Calu3 (cell line): ENCODE measurements at places on chromosomes 2 and 18.

GRCh38 chr18:13376298-13376840, 157.8 kb downstream of the LDLRAD4 start:
- no peak for DNase-seq

DNA sequence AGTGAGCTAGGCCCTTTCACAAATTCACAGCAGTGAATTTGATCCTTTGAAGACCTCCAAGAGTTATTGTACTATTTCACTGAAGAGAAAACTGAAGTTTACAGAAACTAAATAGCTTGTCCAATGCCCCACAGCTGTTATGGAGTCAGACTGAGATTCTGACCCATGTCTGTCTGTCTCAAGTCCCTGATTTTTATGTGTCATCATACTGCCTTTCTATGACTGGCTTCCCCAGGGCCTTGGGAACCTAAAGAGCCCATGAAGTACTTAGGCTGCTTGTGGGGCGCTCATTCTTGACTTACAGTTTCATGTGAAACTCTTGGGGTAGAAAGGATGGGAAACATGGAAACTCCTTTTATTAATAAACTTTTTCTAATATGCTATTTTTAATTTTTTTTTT, 107.7 kb downstream of the ATL2 start:
- no peak for DNase-seq

GRCh38 chr2:43065871-43066270, 160.5 kb downstream of the ZFP36L2 start:
- no peak for DNase-seq

- no peak for DNase-seq
Measured at GRCh38 chr2:68365087-68365486, at the start of gene PLEK. TSS of gene PLEK (plus strand) at chr2:68365282. CDS start at chr2:68365352, 70 bp downstream.

DNA sequence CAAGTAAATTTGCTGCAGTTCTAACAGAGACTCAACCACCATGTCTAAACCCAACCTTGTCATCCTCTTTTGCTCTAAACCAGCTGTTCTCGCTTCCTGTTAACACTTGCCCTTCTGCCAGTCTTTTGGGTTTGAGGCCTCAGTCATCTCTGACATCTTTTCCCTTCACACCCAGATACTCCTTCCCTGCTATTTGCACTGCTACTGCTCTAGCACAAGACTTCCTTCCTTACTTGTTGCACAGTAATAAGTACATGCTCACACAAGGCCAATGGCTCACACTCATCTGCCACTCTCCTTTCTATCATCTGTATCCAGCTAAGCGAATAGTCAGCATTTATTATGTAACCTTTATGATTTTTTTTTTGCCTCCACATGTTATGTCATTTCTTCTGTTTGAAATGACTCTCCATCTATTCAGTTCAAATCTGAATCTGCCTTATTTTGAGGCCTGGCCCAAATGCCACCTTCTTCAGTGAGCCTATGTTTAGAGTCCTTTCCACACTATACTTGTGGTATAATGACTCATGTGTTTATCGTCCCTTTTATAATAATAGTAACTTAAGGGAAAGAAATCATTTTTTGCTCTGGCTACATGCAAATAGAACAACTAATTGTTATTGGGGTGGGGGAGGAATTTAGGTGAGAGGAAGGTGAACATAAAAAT, 22.5 kb upstream of the CDKL4 start:
- no peak for DNase-seq

GRCh38 chr18:26971409-26971808, 105.9 kb upstream of the AQP4 start:
- no peak for DNase-seq

DNA sequence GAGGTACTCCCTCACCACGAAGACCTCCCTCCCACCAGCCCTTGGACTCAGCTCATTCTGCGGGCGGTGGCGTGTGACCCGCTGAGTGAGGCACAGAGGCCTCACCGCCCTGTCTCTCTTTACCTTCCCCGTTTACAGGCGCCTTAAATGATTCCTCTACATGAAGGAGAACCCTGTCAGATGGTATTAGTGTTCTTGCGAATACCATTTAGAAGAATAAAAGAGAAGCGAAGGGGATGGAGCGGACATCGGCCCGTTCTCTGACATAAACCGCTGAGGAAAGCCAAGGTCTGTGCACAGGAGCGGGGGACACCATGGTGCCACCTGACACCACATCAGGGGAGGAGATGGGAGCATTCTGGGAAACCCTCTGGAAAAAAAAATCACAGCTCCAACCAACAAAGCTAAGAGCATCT, 179.8 kb downstream of the HDAC4 start:
- no peak for DNase-seq

DNA sequence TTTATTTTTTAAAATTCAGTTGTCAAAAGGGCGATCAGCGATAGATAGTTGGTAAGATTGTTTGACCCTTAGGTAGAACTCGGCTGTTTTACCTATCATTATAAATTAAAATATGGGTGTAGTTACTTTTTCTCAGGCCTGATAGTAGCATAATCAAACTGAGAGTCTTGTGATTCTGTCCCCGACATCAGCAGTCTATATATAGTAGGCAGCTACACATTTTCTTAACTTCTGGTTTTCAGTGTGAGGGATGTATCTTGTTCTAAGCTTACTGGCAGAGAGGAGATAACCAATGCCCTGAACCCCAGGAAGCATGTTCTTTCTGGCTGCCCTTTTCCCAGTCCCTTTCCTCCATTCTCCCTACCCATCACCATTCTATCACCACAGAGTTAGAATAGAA, 56.6 kb downstream of the XRCC5 start:
- DNase-seq: no peak

DNA sequence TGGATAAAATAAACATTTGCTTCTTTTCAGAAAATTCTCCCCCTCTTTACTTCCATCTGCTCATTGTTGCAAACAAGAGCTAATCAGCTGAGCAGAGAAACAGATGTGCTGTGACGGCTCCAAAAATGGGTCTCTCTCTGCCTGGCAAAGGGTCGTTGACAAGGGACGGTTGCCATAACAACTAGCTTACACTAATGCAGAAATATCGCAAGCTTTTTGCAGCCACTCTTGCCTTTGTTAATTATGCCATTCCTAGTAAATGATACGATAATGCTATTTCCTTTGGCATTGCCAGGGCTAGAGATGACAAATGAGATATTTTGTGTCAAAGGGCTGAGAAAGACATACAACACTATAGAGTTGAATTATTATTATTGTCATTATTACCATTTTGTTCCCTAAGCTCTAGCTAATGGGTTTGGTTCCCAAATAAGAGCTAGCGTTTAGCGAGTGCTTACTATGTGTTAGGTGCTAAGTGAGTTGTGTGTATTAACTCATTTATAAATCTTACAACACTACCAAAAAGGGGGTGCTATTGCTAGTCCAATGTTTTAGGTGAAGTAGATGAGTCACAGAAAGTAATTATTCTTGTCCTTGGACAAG, 46.8 kb downstream of the MYO3B start:
- no peak for DNase-seq

DNA sequence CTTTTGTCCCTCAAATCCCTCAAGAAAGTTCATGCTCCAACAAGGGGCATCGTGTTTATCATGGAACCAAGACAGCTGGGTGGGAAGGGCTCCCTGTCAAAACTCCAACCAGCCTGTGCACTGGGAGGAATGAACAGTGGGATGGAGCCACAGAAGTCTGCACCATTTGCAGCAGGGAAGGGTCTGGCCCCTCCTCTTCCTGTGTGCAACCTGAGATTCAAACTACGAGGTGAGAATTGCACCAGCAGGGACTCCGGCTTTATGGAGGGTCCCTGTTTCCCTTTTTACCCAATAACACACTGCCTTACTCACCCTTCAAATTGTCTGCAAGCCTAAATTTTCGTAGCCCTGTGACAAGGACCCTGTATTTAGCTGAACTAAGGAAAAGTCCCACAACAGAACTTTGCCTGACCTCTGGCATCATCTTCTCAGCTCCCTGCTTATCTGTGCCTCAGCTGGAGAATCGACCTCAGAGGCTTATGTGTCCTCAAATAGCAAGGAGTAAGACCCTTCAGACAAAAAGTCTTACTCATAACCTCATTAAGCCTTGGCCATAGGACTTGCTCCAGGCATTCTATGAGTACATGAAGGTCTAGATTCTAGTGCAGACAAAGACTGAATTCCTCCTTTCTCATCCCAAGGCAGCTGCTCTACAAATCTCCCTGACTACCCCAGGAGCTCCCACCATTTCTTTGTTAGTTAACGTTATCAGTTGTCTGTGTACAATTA, 178.3 kb upstream of the SERPINE2 start:
- DNase-seq: no peak

DNA sequence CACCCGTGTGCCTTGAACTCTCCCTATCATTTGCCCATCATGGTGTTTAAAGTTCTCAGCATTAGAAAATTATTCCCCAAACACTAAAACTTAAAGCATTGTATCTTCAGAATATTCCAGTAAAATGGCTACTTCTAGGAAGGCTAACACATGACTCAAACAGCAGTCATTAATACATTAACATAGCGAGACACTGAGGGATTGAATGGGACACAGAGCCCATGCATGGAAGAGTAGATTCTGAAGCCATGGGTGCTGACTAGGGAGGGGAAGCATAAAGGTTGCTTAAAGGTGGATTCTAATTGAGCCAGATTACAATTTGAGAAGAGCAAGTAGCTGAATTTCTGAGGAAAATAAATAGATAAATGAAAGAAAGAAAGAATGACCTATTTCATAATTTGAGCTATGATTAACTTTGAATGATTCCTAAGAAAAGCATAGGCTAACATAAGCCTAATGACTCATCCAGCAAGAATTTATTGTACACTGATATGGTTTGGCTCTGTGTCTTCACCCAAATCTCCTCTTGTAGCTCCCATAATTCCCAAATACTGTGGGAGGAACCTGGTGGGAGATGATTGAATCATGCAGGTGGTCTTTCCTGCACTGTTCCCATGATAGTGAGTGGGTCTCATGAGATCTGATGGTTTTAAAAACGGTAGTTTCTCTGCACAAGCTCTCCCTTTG, 79.8 kb upstream of the PIK3C3 start:
- no peak for DNase-seq

DNA sequence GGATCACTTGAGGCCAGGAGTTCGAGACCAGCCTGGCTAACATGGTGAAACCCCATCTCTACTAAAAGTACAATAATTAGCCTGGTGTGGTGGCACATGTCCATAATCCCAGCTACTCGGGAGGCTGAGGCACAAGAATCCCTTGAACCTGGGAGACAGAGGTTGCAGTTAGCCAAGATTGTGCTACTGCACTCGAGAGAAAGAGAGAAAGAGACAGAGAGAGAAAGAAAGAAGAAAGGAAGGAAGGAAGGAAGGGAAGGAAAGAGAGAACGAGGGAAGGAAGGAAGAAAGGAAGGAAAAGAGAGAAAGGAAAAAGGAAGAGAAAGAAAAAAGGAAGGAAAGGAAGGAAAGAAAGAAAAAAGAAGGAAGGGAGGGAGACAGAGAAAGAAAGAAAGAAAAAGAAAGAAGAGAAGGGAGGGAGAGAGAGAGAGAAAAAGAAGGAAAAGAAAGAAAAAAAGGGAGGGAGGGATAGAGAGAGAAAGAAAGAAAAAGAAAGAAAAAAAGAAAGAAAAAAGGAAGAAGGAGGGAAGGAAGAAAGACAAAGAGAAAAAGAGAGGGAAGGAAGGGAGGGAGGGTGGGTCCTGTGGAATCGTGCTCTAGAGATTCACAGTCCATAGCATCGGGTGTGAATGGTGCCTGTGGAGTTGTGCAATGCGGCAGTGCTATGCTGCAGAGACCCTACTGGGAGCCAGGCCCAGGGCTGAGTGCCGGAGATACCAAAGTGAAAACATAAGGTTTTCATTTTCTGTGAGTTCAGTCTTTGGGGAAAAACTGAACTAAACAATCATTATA, 4.6 kb upstream of the SDC1 start:
- DNase-seq: no peak

GRCh38 chr2:124804014-124804940, 779.2 kb downstream of the CNTNAP5 start:
- DNase-seq: no peak

DNA sequence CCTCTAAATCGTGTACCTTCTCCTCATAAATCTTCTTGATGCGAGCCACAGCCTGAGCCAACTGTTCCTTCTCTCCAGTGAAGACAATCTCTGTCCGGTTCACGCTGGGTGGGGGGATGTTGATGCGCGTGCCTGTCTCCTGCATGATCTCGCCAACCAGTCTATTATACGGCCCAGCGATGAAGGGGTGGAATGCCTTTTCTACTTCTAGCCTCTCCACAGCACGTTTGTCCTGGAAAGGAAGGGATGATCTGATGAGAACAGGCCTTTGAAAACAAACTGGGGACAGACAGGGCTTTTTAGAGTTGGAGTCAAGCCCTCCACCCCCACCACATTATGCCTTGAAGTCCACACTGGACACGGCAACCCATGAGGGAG, 59.3 kb downstream of the HDLBP start:
- DNase-seq: no peak

DNA sequence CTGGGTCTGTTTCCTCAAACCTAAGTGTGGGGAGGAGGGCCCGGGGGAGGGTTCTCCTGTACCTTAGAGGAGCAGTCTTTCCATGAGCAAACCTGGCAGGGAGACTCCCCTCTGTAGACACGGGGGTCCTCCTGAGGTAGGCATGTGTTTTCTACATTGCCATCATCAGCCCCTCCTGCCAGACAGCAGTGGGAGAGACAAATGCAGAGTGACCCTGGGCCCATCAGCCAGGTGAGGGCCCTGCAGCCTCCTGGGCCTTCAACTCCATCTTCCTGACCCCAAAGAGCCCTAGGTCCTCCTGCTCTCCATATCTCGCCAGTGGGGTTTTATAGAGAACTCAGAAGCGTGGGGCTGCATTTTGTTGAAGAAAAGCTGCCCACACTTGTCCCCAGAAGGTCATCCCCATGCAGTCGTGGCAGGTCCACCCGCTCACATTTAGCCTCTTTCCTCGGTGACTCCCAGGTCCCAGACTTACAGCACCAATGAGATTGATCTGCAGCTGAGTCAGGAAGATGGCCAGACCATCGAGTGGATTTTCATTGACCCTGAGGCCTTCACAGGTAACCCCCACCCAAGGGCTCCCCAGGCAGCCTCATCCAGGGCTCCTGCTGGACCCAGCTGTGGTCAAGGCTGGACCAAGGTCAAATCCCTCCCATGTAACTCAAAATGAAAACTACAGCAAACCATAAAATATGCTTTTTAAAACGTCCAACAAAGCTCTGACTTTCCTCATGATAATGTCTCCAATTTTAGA, 2.6 kb downstream of the CHRNG start:
- no peak for DNase-seq

- DNase-seq: no peak
Measured at GRCh38 chr18:41744421-41745030, 210.5 kb upstream of the PIK3C3 start.

GRCh38 chr2:141508806-141509595, 621.8 kb downstream of the LRP1B start:
- DNase-seq: no peak

DNA sequence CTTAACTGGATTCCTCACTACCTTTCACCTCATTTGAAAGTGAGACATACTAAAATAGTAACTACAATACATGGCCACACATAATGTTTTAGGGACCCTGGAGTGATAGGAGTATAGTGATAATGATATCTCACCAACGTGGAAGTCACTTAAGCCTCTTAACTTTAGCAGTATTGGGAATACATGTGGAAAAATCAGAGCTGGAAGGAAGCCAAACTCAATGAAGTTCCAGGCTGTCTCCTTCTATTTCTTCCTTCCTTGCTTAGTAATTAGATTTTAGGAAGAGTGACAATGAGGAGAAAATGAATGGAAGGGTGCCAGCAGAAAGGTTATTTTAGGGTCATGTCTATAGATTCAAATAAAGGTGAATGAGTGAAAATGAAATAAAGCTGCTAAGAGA, 387.3 kb downstream of the PLCL1 start:
- no peak for DNase-seq
